ENCODE measurements at places on chromosomes 6 and 20.
A peak's percentile ranks its signal among the peaks of the same experiment; 100 is the strongest.

GRCh38 chr20:61719691-61720347 is 345.9 kb downstream of the TAF4 start:
- DNase-seq: peak; percentile 27

DNA sequence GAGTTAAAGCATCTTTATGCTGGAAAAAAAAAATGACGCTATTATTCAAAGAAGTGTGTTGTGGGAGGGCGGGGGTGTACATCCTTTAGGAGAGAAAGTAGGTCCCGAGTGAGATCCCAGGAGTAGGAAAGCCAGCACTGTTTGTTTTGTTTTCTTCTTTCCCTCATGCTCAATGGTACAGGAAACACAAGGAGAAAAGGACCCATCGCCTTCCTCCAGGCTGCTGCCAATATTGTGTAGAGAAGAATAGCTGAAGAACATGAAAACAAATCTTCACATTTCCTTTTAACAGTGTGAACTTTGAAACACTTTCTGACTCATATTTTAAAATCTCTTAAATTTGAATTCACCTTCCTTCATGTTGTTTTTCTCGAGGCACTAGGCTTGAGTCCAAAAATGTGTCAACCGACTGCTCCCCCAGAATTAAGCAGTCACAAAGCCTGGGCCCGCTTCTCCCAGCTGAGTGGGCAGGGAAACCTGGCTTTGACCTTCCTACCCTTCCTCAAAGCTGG is 22.3 kb downstream of the PPP1R16B start:
- DNase-seq: no peak

DNA sequence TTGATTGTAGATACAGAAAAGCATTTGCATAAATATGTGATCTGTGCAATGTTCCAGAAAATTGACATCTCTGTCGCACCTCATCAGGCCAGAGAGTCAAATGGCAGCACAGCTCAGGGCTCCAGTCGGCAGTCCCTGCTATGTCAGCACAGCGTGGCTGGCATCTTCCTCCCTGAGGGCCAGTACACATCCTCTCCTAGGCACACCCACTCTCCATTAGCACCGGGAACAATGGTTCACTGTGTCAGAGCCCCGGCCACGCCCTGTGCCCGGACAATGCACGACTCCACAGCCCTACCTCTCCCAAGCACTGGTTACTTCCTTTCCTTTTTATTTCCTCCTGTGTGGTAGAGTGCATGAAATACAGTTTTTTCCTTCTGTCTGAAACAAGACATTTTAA is 114.9 kb downstream of the FOXC1 start:
- no peak for DNase-seq

GRCh38 chr6:105651969-105652368 is 249.1 kb upstream of the PREP start:
- no peak for DNase-seq
